ENCODE measurements at places on chromosomes 13 and 19.

GRCh38 chr13:26681036-26681435 is 79.5 kb downstream of the GPR12 start:
- no peak for DNase-seq

DNA sequence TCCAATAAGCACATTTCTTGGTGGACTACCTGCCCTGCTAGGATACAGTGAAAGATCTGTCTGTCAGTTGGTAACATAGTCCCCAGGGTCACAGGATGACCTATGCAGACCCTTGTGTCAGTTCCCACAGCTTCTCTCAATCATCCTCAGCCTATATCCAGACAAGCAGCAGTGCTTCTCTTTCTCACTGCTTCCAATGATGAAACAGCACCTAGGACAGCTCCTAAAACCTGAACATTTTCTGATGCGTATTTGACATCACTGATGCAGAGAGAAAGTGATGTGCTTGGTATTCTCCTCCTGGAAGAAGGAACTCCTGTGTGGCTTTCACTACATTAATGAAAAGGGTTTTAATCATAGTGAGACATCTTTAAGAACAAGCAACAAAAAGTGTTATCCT is 43.7 kb downstream of the ZNF557 start:
- no peak for DNase-seq

GRCh38 chr13:50453188-50453587 is 390.3 kb downstream of the DLEU7 start:
- no peak for DNase-seq

- no peak for DNase-seq
Measured at GRCh38 chr13:91111476-91112200, 235.8 kb upstream of the MIR17HG start.

GRCh38 chr19:51371186-51371690 is 1.2 kb downstream of the NKG7 start:
- DNase-seq: no peak

GRCh38 chr19:5309438-5310204 is 31.0 kb downstream of the PTPRS start:
- DNase-seq: no peak

- DNase-seq: no peak
Measured at GRCh38 chr19:3096267-3096901, 2.2 kb downstream of the GNA11 start.

- peak; percentile 62 for DNase-seq
Measured at GRCh38 chr13:30429721-30430694, 7.7 kb downstream of the UBE2L5 start.

DNA sequence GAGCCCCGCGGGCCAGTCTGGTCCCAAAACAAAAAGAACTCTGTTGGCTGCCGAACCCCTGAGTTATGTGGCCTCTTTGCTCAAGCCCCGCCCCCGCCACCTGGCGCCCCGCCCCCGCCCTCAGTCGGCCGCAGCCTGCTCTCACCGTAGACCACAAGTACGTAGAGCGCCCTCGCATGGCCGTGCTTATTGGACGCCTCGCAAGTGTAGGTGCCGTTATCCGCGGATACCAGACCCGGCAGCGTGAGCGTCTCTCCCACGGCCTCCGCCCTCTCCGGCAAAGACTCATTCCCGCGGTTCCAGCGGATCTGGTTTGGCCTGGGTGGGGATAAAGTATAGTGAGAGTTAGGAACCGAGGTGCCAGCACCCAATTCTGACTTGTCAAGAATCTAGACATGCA is 5.5 kb upstream of the ZNF428 start:
- peak; percentile 90 for DNase-seq

GRCh38 chr19:46021531-46022041 is 1.3 kb downstream of the PGLYRP1 start:
- DNase-seq: no peak

- no peak for DNase-seq
Measured at GRCh38 chr13:110042253-110042950, 256.0 kb upstream of the IRS2 start.

- DNase-seq: no peak
Measured at GRCh38 chr13:97885641-97886040, 67.8 kb upstream of the IPO5 start.

DNA sequence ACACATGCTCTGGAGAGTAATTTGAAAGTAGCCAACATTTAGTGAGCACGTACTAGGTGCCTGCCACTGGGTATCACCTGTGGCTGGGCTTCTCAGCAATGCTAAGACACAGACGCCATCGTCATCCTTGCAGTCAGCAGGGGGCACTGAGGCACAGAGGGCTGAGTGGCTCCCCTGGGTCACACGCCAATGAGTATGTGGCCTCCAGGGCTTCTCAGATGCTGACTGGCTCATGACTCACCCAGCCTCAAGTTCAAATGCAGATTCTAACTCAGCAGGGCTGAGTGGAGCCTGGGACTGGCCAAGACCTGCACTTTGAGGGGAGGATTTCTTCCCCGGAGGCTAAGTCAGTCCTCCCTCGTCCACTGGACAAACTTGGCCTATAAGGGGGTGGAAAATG is 115.1 kb upstream of the CACNA1A start:
- DNase-seq: peak; percentile 66

- no peak for DNase-seq
Measured at GRCh38 chr13:24038405-24038804, 122.1 kb upstream of the SPATA13 start.

DNA sequence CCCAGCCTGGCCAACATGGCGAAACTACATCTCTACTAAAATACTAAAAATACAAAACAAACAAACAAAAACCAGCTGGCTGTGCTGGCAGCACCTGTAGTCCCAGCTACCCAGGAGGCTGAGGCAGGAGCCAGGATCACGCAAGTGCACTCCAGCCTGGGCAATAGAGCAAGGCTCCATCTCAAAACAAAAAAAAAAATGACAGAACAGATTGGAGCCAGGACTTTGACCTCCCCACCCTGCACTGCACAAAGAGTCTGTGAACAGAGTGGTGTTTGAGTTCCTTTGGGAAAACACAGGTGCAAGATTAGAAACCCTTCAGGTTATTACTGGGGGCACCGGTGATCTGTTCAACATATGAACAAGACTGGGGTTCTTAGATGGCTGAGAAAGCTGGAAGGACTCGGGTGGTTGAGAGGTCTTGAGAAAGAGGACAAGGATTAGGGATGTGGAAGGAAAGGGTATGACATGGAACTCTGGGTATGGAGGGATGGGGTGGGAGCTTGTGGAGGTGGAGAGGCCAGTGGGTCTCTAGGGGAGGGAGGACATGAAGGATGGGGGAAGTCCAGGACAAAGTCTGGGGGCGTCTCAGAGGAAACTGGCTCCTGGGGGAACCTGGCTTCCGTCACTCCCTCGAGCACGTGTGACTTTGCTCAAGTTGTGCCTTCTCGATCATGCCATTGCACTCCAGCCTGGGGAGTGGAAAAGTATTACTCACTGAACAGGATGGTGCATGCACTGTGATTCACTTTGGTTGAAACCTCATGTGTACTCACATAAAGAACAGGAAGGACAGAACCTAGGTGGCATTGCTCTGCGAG is 25.9 kb downstream of the RCN3 start:
- DNase-seq: peak; percentile 77

DNA sequence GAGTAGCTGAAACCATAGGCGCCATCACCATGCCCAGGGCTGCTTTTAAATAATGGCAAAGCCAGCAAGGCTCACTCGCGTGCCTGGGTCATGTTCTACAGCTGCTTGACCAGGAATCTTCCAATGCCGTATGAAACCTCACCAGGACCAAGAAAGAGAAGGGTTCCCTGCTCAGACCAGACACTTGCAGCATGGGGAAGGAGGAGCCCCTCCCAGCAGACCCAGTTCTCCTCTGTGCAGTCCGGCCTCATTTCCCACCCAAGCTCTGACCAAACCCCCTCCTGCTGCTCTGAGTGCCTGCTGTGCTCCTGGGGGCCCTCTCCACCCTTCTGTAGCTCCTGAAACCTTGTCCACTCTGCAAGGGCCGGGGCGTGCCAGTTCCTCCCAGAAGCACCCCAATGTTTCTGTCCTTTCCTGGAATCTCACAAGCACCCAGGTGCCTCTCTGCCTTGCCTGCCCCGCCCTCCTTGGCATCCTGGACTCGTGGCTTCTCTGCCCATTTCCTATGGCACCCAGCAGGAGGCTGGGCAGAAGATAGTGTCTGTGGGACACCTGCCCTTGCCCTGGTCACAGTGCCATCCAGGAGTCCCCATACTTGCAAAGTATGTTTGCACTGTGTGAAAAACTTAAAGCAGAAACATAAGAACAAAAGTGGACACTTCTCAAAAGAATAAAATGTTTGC is 6.8 kb upstream of the SLC7A9 start:
- DNase-seq: peak; percentile 26

DNA sequence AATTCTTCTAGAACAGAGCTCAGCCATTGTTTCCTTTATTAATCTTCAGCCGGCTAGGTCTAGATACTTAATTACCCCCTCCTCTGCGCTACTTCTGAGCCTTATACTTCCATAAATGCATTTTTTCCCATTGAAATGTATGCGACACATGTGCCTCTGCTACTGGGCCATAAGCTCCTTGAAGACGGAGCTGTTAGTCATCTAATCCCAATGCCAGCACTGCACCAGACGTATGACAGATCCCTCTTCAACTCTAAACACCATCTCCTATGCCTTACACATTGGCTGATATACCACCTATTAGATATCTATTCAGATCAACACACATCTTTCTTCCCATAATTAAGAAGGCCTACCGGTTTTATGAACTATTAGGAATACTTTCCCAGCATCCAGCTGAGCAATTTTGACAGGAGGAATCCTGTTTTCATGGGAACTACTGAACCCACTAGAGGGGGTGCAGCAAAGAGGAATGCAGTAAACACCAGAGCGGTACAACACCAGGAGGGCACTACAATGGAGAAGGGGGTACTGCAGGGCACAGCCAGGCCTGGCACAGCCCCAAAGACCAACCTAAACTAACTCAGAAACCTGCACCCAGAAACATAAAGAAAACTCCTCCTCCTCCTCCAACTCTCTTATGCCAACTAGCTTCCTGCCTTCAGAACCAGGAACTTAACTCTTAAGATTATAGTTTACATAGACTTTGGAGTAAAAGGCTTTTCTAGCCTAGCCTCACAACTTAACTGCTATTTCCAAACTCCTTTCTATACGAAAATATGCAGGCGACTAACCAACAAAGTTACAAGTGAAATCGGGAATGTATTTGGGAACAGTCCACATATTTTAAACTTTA is 18.7 kb downstream of the STK24 start:
- DNase-seq: no peak

DNA sequence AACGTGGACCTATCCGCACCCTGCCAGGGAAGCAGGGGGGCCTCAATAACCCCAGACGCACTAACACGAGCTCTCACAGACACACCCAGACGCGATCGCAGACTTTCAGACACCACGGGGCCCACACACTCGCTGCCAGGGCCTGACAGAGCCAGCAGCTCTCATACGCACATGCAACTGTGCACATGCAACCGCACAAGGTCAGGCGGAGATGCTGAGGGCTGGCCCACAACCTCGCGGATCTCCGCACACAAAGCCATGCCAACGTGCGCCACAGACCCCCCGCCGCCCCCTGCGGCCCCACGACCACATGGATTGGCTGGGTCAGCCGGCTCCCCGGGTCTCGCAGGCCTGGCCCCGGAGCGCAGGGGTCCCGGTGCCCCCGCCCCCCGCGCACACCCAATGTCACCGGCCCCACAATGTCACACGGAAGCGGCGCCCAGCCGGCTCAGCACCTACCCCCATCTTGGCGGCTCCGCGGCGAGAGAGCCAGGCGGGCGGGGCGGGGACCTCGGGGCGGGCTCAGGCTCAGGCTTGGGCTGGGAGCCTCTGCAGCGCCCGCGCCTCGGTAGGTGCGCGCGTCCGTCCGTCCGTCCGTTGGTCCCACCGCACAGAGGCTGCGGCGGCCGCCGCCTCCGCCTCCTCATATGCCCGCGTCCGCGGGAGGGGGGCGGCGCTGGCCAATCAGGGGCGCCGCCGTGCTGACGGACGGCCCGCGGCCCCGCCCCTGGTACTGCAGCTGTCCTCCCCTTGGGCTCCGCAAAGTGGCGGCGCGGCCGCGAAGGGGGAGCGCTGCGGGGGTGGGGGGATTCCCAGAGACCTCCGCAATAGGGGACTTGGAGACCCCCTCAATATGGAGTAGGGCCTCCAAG is at the start of gene ATP1A3:
TSS of gene ATP1A3 (minus strand) at position 619 of the 872 bp plus-strand sequence. CDS start at position 465, 154 bp downstream.
- DNase-seq: peak; percentile 86

DNA sequence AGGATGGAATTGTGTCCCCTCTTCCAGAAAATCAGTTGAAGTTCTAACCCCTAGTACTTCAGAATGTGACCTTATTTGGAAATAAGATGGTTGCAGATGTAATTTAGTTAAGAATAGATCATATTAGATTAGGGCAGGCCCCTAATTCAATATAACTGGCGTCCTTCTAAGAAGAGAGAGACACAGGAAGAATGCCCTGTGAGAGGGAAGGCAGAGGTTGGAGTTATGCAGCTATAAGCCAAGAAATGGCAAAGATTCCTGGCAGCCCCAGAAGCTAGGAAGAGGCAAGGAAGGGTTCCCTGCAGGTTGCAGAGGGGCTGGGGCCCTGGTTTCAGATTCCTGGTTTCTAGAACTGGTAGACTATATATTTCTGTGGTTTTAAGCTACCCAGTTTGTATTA is 30.0 kb downstream of the HS6ST3 start:
- DNase-seq: no peak

DNA sequence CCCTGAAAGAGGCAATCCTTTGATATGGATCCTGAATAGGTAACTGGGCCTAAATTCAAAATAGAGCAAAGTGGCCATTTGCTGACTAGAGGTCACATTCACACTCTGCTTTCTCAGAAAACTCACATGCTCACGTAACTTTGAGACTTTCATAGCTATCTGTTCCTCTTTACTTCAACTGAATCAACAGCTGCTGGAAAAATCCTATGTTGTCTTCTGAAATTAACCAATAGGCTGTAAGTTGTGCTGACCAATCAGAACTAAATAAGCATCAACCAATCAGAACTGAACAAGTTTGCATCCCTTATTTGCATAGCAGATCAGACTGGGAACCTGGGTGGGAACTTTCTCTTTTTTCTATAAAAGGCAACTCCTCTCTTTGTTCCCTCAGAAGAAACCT is 24.0 kb upstream of the TBC1D4 start:
- no peak for DNase-seq

DNA sequence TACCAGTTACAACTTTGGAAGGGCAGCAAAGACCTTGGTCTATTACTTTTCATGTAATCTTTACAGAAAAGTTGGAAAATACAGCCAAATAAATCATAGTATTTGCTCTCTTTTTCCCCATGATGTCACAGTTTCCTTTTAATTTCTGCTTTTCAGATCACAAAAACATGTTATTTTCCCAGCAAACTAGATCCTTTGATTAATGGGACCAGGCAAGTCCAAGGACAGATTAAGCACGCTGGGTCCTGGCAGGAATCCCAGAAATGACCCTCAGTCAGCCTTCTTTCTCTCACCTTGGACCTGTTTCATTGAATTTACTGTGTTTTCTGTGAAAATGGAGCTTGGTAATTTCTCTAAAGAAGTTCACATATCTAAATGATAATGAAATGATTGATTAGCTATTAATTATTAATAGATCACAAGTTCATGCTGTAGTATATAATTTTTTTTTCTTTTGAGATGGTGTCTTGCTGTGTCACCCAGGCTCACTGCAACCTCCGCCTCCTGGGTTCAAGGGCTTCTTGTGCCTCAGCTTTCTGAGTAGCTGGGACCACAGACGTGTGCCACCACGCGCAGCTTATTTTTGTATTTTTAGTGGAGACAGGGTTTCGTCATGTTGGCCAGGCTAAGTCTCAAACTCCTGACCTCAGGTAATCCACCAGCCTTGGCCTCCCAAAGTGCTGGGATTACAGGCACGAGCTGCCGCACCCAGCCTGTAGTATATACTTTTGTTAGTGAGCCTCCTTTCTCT is 16.0 kb downstream of the SPATA13 start:
- no peak for DNase-seq
